ENCODE measurements at places on chromosomes 13 and 19. TPM values are rescaled to one million over a fixed set of nuclear protein-coding genes. Genes with fewer than 3 reads are reported as not detected.

The KANK3 gene
- total RNA-seq: 28.6 TPM

The PPP5C gene
- 44.3 TPM for total RNA-seq

- DNase-seq: no peak
Measured at GRCh38 chr13:99356262-99357091, 49.3 kb upstream of the GPR183 start.

GRCh38 chr13:93847162-93847561 lies 620.6 kb downstream of the GPC6 start:
- DNase-seq: no peak

GRCh38 chr19:40139533-40140287 lies 49.0 kb upstream of the ZNF780A start:
- DNase-seq: no peak
